ENCODE measurements at places on chromosomes 4 and X.
A peak's percentile ranks its signal among the peaks of the same experiment; 100 is the strongest.

GRCh38 chr4:3765271-3766035 is 732 bp upstream of the ADRA2C start:
- peaks cover 69% of the 10 kb centered on the region for H3K4me1 ChIP-seq
- H3K36me3 ChIP-seq = no peaks in the 10 kb centered on the region
- peak overlapping the region; percentile 77 for H3K4me3 ChIP-seq
- H3K27ac ChIP-seq = peak overlapping the region; percentile 95
- peak; percentile 62 for DNase-seq

DNA sequence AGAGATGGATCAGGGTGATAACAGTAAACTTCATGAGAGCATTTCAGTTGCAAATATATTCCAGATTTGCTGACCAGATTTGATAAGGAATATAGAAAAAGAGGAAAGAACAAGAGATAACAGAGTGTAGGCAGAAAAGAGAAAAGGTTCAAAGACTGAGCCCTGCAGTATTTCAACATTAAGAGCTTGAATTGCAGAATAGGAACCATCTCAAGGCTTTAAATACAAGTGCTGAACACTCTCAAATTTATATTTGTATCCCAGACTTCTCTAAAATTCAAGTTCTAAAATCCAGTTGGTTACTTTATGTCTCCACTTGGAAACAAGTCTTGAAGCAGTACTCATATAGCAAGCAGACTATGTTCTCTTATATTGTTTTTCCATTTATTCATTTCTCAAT is 9.7 kb upstream of the MYOZ2 start:
- no peaks in the 10 kb centered on the region for H3K36me3 ChIP-seq
- H3K4me1 ChIP-seq = peaks cover 8% of the 10 kb centered on the region
- no peaks in the 10 kb centered on the region for H3K27me3 ChIP-seq
- H3K27ac ChIP-seq = no peak overlapping the region

- no peaks in the 10 kb centered on the region for H3K27me3 ChIP-seq
- no peak overlapping the region for H3K27ac ChIP-seq
- H3K4me3 ChIP-seq = peak overlapping the region; percentile 42
- DNase-seq = no peak
Observed at GRCh38 chrX:103063191-103063845, 653 bp downstream of the BEX1 start.

DNA sequence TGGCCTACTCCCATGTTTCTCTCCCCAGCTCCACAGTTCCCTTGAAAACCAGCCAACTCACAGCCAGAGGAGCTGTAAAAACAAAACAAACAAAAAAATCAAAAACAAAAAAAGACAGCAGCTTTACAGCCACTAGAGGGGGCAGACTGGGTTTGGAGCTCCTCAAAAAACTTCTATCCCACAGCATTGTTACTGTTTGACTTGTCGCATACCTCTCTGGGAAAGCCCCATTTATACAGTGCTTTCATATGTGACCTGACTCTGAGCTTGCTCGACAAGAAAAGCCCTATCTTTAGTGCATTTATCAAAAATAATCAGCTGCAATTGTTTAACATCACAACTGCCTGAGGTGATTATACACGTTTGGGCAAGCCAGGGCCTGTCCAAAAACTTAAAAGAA is 21.6 kb downstream of the TSPAN6 start:
- no peaks in the 10 kb centered on the region for H3K36me3 ChIP-seq
- H3K27me3 ChIP-seq = no peaks in the 10 kb centered on the region
- H3K27ac ChIP-seq = no peak overlapping the region
- no peak overlapping the region for H3K4me3 ChIP-seq
- no peak for DNase-seq

DNA sequence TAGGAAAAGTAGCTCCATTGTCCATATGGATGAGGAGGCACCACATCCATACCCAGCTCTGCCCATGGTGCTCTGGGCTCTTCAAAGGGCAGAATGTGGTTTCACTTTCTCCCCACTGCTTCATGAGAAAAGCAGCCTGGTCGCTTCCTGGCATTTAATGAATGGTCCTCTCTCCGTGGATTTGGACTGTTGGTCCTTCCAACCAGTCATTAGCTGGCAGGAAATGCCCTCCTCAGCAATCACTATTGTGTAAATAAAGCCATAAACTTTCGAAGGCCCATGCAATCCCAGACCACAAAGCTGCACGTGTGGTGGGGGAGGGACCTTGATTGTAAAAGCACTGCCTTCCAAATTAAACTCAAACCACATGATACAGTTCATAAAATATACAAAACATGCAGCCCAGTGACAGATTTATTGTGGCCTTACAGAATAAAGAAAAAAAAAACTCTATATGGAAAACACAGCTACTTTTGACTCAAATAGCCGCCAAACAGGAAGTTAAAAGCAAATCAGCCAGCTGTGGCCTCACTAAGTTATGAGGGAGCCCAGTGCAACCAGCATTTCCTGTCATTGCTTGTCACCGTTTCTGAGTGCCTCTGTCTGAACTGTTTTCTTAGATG is 8.1 kb downstream of the MBNL3 start:
- no peaks in the 10 kb centered on the region for H3K4me1 ChIP-seq
- peak overlapping the region; percentile 64 for H3K4me3 ChIP-seq
- H3K27me3 ChIP-seq = no peaks in the 10 kb centered on the region

DNA sequence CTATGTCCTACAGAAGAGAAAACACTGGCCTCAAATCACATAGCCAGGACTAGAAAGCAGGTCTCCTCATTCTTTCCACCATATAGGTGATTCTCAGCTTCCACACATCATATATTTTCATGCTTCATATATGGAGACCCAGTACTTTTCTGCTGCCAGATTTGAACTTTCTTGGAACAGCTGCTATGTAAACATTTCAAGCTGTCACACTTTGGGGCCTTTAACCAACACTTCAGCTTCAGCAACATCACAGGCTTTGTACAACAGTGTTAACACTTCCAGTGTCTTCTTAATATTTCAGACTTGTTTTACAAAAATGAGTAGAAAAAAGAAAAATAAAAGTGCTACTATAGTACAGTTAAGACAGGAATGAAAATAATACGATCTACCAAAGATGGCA is 12.6 kb downstream of the SH3RF1 start:
- H3K27ac ChIP-seq = no peak overlapping the region
- no peaks in the 10 kb centered on the region for H3K27me3 ChIP-seq
- no peak for DNase-seq
- peaks cover 51% of the 10 kb centered on the region for H3K4me1 ChIP-seq
- H3K36me3 ChIP-seq = no peaks in the 10 kb centered on the region

- no peak for DNase-seq
- H3K4me3 ChIP-seq = no peak overlapping the region
- H3K4me1 ChIP-seq = no peaks in the 10 kb centered on the region
- no peaks in the 10 kb centered on the region for H3K27me3 ChIP-seq
Observed at GRCh38 chr4:164538097-164538496, 215.8 kb upstream of the SMIM31 start.

DNA sequence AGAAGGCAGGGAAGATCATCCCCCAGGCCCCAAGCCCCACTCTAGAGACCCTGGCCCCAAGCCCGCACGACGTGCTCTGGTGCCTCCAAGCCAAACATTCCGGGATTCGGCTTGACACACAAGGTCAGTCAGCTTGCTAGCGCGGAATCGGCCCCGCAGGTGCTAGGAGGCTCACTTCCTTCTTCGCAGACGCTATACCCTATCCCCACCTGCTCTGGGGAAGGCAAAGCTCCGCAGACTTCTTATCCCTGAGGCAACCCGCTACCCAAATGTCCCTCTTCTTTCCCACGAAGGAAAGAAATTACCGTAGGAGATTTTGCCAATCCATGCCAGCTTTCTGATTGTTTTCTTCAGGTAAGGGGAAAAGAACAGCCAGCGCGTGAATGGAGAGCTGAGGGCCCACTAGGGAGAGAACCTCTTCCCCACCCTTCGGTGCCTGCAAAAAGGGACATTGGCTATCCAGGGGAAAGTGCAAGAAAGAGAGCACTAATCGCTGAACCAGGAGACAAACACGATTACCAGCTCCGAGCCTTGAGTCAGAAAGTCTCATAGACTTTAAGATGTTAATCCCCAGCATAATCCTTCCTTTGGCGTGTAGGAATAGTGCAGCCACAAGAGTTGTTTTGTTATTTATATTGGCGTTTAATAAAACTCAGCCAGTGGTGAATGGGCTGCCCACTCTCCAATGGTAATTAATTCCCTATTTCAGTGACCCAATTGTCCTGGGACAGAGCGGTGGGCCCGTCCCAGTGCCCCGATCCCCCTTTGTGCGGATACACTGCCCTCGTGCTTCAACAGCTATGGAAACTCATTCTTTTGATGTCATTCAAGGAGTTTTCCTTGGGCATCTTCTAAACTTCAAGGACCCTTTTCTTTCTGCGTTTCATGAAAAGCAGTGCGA is 5.4 kb upstream of the NEUROG2 start:
- no peak overlapping the region for H3K4me3 ChIP-seq
- peaks cover 20% of the 10 kb centered on the region for H3K4me1 ChIP-seq
- peak overlapping the region; percentile 3 for H3K27ac ChIP-seq
- H3K27me3 ChIP-seq = peaks cover 38% of the 10 kb centered on the region
- no peaks in the 10 kb centered on the region for H3K36me3 ChIP-seq

DNA sequence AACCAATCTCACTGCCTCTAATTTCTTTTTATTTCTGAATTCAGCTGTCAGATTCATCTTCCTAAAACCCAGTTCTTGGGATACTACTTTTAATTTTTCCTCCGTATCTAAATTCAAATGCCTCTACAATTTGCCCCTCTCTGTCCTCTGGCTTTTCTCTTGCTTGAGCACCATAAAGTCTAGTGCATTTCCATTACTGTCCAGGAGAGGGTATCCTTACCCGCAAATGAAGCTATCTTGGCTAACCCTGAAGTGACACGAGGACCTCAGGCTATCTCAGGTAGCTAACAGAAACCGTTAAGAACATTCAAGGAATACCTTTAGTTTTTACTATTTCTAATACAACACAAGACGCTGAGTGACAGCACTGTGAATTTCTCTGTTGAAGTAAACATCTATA is 49.4 kb upstream of the PRR32 start:
- no peak for DNase-seq
- no peaks in the 10 kb centered on the region for H3K4me1 ChIP-seq
- H3K4me3 ChIP-seq = no peak overlapping the region
- H3K27me3 ChIP-seq = no peaks in the 10 kb centered on the region

- no peak overlapping the region for H3K4me3 ChIP-seq
- DNase-seq = no peak
- H3K27ac ChIP-seq = no peak overlapping the region
Observed at GRCh38 chrX:11952176-11952720, 186.0 kb upstream of the FRMPD4 start.

GRCh38 chrX:84907324-84907968 is 96.2 kb upstream of the APOOL start:
- H3K4me3 ChIP-seq = no peak overlapping the region
- no peaks in the 10 kb centered on the region for H3K36me3 ChIP-seq
- no peaks in the 10 kb centered on the region for H3K4me1 ChIP-seq
- H3K27ac ChIP-seq = peak overlapping the region; percentile 8
- no peak for DNase-seq
- no peaks in the 10 kb centered on the region for H3K27me3 ChIP-seq

GRCh38 chrX:136163689-136164088 is 16.4 kb downstream of the FHL1 start:
- H3K36me3 ChIP-seq = no peaks in the 10 kb centered on the region
- peak overlapping the region; percentile 70 for H3K27ac ChIP-seq
- no peaks in the 10 kb centered on the region for H3K27me3 ChIP-seq
- peak overlapping the region; percentile 27 for H3K4me3 ChIP-seq
- H3K4me1 ChIP-seq = peaks cover 72% of the 10 kb centered on the region

GRCh38 chr4:105280338-105281123 is 133.9 kb downstream of the TET2 start:
- H3K4me1 ChIP-seq = peaks cover 3% of the 10 kb centered on the region
- H3K36me3 ChIP-seq = peaks cover 3% of the 10 kb centered on the region
- no peak for DNase-seq
- no peak overlapping the region for H3K4me3 ChIP-seq
- H3K27ac ChIP-seq = no peak overlapping the region

DNA sequence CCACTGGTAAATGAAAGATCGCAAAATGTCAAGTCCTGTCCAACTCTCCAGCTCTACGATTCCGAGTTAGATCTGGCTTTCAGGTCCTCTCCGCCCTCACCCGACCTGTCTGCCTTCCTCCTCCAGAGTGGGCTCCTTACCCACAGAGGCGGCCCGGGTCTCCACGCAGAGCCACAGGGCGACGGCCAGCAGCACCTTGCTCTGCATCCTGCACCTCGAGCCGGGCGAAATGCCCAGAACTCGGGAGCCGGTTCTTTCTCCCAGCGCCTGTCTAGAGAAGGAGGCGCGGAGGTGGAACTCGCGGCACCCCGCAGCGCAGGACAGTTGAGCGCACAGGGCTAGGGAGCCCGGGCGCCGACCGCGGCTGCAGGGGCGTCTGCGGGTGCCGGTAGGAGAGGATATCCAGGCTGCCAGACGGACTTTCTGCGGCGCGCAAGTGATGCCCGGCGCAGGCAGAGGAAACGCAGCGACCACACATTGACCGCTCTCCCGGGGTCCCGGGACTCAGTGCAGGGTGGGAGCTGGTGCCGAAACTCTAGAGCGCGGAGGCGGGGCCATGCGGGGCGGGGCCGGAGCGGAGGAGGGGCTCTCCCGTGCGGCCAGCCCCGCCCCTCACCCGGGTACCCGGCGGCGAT is at the start of gene KDR:
KDR (minus strand) TSS at position 509 of the 635 bp plus-strand sequence; CDS start at position 207, 302 bp downstream.
- no peak within 1 kb of the TSS for H3K27ac ChIP-seq
- no peaks in the 10 kb centered on the region for H3K27me3 ChIP-seq
- peak within 1 kb of the TSS; percentile 71 for H3K4me3 ChIP-seq
- no peaks in the 10 kb centered on the region for H3K36me3 ChIP-seq
- no peaks in the 10 kb centered on the region for H3K4me1 ChIP-seq
- DNase-seq = no peak

- H3K27me3 ChIP-seq = no peaks in the 10 kb centered on the region
- no peak overlapping the region for H3K27ac ChIP-seq
- no peaks in the 10 kb centered on the region for H3K4me1 ChIP-seq
- H3K4me3 ChIP-seq = peak overlapping the region; percentile 82
- H3K36me3 ChIP-seq = no peaks in the 10 kb centered on the region
Observed at GRCh38 chrX:69616457-69617203, 717 bp downstream of the EDA start.

DNA sequence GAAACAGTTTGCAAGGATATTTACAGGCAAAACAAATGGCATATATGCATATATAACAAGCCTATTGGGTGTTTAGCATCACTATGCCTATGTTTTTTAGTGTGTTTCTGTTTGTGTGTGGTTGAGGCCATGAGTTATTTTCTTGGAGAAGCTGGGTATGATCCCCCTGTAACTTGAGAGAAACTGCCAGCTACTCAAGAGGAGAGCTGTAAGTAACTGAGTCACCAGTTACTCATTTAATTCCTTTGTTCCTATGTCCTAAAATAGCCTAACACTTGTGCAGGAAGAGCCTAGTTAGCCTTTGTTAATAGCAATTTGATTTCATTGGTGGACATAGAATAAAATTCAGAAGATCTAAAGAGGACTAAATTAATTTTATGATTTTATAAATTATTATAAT is 79.1 kb downstream of the PWWP3B start:
- no peaks in the 10 kb centered on the region for H3K4me1 ChIP-seq
- no peak for DNase-seq
- H3K27ac ChIP-seq = no peak overlapping the region
- no peaks in the 10 kb centered on the region for H3K27me3 ChIP-seq
- no peaks in the 10 kb centered on the region for H3K36me3 ChIP-seq

GRCh38 chr4:74659576-74660411 is 134.5 kb downstream of the BTC start:
- no peaks in the 10 kb centered on the region for H3K36me3 ChIP-seq
- H3K27me3 ChIP-seq = no peaks in the 10 kb centered on the region
- DNase-seq = no peak
- H3K4me1 ChIP-seq = peaks cover 6% of the 10 kb centered on the region
- no peak overlapping the region for H3K27ac ChIP-seq

GRCh38 chr4:153485359-153485758 is 19.2 kb downstream of the TMEM131L start:
- peak overlapping the region; percentile 71 for H3K27ac ChIP-seq
- no peak for DNase-seq
- no peak overlapping the region for H3K4me3 ChIP-seq
- no peaks in the 10 kb centered on the region for H3K36me3 ChIP-seq

GRCh38 chr4:148089624-148090023 is 352.6 kb downstream of the NR3C2 start:
- no peaks in the 10 kb centered on the region for H3K27me3 ChIP-seq
- peaks cover 4% of the 10 kb centered on the region for H3K36me3 ChIP-seq
- DNase-seq = no peak
- no peaks in the 10 kb centered on the region for H3K4me1 ChIP-seq
